ENCODE measurements at places on chromosomes 2 and 18.

- DNase-seq = no peak
Observed at GRCh38 chr18:76672627-76673026, 149.7 kb upstream of the ZNF236 start.

- no peak for DNase-seq
Observed at GRCh38 chr2:158269143-158269542, 167.5 kb downstream of the UPP2 start.

DNA sequence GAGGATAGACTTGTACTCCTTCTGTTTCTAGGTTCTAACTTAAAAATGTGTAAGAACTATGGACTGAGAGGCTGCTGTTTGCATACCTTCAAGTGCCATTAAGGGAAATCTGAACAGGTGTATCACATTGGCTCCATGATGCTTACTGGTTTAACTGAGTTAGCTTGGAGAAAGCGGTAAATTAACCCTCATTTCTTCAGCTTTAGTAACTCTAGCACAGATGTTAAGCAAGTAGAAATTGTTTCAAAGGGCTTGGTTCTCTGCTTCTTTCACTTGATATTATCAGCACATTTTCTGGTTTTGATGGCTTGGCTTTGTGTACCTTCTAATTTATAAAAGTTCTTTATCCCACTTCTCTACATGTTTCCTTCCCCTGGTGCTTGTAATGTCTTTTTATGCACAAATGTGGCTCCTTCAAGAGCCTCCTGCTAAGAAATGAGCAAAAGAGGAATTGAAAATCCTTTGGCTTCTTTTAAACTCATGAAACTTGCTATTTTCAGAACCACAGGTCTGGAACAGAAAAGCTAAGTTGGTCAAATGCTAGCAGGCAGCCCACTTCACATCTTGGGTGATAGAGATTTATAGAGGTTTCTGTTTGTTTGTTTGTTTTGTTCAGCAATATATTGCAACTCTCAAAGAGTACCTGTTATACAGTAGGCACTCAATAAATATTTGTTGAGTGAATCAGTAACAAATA, 249.9 kb upstream of the THUMPD2 start:
- DNase-seq = no peak

- peak; percentile 44 for DNase-seq
Observed at GRCh38 chr18:62131301-62131909, 55.5 kb downstream of the PIGN start.

GRCh38 chr2:3490191-3491170, 28.9 kb downstream of the ADI1 start:
- no peak for DNase-seq

DNA sequence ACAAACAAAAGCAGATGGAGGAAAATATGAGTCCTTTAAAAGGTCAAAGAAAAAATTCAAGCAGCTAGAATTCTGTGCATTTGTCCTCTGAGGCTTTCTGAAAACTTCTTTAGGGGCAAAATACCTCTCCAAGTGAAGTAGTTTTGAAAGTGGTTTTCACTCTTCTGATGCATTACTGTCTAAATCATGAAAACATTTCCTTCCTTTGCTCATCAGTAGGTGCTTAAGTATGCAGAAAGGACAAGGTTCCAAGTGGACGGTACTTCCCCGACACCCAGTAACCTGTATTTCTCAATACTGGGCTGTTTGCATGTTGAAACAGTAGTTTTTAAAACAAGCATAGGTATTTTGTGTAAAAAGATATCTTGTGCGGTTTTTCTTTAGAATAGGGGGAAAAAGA, 189.1 kb upstream of the ERBB4 start:
- DNase-seq = no peak

DNA sequence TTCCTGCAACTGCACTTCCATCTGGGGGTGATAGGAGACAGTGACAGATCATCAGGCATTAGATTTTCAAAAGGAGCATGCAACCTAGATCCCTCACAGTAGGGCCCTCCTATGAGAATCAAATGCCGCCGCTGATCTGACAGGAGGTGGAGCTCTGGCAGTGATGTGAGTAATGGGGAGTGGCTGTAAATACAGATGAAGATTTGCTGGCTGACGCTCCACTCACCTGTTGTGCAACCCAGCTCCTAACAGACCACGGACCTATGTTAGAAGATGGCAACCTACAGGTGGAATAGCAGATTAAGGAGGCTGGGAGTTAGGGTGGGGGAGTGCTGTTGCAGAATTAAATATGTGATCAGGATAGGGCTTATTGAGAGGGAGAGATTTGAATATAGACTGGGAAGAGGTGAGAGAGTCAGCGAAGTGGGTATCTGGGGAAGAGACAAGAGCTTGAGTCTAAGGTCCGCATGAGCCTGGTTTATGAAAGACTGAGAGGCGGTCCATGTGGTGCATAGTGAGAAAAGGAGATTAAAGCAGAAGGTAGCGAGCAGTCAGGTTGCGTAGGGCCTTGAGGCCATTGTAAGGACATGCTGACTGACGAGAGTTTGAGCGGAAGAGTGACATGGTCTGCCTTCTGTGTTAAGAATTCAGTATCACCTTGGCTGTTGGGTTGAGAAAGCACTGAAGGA, 31.3 kb upstream of the TOGARAM2 start:
- no peak for DNase-seq

DNA sequence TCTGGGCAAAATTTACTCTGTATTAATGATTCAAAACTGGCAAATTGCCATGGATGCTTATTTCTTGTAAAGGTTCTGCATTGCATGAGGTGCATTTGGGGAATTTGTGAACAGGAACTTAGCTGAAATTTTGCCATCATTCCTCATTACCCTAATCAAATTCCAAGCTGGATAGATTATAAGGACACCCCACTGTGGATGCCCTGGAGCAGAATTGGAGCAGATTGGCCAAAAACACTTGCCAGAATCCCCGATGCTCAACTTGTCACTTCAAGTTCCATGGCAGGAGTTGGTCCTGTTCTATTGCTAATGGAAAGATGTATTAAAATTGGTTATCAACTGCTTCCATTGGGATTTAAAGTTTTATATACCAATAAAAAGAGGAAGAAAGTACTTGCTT, 237.9 kb downstream of the CCDC102B start:
- DNase-seq = no peak

DNA sequence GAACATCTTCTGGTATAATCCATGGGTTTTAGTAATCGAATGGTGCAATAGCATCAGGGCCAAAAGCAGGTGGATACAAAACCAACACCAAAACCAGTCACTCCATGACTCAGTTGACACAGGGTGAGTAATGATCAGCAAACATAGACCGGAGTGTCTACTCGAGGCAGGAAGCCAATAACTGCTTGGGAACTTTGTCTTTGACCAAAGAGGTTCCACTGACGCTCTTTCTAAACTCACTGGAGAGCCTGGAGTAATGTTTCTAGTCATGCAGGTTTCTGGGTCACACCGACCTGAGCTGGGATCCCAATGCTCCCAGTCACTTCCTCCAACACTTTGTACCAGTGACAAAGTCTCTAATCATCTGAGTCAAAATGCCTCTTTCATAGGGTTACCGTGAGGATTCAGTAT, 30.9 kb downstream of the MREG start:
- DNase-seq = peak; percentile 5

DNA sequence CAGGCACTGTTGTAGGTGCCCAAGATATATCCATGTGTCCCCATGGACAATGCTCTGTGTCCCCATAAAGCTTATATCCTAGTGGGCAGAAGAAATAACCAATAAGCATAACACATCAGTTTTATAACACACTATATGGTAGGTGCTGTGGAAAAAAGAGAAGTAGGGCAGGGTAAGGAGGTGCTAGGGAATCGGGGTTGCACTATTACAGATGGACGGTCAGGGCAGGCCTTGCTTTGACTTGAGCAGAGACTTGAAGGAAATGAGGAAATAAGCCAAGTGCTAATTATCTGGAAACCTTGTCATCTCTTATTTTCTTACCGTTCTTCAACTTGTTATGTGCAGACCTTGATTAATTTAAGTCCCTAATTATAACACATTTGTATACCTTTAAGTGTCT, 82.0 kb downstream of the PHLPP1 start:
- DNase-seq = no peak

DNA sequence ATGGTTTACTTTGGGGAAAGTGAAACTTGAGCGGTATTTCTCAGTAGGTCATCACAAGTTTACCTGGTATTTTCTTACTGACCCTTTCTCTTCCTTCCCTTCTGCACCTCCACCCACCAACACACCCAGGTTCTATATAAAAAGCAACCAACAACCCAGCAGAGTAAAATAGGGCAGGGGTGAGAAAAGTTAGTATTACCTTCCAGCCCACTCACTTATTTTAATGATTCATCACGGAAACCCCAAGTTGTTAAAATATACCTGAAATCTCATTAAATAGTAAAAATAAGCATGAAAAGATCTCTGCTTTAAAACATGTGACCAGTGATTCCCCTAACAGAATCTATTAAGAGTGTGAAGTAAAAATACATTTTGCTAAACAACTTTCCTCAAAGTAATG, 306.1 kb downstream of the ZEB2 start:
- no peak for DNase-seq

- DNase-seq = no peak
Observed at GRCh38 chr2:180983468-180984242, 3.2 kb downstream of the UBE2E3 start.

DNA sequence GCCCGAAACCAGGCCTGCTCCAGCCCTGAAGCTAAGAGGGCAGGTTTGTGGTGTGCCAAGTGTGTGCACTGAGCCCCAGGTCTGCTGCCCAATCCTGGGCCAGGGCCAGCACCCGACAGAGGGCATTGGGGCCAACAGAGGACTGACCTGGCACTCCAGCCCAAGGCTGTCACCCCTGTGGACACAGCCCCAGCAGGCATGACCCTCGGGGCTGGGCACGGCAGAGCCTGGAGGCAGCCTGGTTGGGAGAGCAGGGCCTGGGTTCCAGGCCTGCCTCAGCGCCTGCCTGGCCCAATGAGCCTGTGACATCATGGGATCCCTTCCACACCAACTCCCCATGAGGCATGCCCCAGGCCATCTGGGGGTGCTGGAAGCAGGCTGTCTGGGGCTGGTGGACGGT, 10.8 kb upstream of the SNED1 start:
- no peak for DNase-seq

- DNase-seq = no peak
Observed at GRCh38 chr2:138103156-138103555, 138.9 kb downstream of the HNMT start.

DNA sequence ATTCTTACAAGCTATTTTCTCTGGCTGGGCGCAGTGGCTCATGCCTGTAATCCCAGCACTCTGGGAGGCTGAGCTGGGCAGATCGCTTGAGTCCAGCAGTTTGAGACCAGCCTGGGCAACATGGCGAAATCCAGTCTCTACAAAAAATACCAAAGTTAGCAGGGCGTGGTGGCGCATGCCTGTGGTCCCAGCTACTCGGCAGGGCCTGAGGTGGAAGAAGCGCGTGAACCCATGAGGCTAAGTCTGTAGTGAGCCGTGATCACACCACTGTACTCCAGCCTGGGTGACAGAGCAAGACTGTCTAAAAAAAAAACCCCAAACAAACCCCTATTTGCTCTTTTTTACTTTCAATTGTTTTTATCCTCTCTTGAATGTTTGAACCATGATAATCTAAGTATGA, 37.0 kb downstream of the PPP4R1 start:
- DNase-seq = no peak

Data from stimulated activated CD4-positive, alpha-beta T cell treated with anti-CD3 and anti-CD28 coated beads, TNF-alpha, amount 100 ng/mL, for 24 hours (primary cell).